ENCODE measurements at places on chromosomes 11 and 22.

DNA sequence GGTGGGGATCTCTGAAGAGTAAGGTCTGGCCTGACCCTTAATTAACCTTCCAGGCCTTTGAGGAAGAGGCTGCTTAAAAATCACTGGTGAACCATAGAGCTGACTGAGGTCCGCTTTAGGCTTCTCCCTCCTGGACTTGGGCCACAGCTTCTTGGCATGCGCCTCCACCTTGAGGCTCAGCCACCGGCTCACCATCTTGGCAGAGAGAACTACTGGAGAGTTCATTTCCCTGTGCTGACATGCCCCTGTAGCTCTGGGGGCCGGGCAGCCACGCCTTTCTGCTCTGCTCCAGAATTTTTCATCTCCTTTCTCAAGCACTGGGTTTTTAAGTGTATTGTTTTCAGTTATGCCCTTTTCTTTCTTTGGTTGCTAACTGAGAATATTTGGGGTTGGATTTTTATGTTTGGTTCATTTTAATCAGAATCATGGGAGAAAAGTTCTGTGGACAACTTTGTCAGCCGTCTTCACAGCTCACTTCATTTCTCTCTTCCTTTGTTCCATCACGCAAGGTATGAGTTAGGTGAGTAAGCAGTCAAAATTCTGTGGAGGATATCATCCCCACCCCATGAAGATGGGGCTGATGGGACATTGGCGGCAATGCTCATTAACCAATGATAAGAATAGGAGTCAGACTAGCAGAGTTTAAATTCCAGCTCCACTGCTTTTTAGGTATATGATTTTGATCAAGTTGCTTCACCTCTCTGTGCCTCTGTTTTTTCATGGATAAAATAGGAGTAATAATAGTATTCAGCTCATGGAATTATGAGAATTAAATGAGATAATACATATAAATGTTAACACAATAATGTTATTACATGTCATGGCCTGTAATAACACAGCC, 103.9 kb downstream of the DBX1 start:
- no peak for DNase-seq

GRCh38 chr11:117228091-117228490, 3.8 kb downstream of the PCSK7 start:
- DNase-seq: no peak

- DNase-seq: peak; percentile 6
Observed at GRCh38 chr11:81497202-81497804, 1236.4 kb downstream of the FAM181B start.

DNA sequence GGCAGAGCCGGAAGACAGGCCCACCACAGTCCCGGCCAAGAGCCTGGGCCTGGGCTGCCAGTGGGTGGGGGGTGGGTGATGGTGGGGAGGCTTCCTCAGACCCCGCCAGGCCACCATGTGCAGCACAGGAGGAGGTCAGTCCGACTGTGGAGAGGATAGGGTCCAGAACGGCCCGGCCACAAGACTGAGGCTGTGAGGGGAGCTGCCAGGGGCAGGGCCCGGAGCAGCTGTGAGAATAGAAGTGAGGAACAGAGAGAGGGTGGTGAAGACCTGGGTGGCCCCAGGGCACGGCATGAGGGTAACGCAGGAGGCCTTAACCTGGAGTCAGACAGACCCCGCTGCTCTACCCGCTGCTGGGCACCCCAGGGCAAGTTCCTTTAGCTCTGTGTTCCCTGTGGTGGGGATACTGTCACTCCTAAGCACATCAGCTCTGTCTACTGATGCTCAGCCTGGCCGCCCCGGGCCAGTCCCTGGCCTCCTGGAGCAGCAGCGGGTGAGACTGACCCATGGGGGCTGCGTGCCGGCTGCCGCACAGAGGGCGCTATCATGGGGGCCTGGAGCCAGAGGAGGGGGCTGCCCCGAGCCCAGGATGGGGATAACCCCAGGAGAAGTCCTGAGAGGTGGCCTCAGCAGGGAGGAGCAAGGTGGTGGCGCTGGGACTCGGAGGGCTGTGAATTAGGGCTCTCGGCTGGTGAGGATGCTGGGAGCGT, 1.7 kb downstream of the FERMT3 start:
- no peak for DNase-seq

- no peak for DNase-seq
Observed at GRCh38 chr22:36211237-36211861, 9.7 kb upstream of the APOL4 start.

DNA sequence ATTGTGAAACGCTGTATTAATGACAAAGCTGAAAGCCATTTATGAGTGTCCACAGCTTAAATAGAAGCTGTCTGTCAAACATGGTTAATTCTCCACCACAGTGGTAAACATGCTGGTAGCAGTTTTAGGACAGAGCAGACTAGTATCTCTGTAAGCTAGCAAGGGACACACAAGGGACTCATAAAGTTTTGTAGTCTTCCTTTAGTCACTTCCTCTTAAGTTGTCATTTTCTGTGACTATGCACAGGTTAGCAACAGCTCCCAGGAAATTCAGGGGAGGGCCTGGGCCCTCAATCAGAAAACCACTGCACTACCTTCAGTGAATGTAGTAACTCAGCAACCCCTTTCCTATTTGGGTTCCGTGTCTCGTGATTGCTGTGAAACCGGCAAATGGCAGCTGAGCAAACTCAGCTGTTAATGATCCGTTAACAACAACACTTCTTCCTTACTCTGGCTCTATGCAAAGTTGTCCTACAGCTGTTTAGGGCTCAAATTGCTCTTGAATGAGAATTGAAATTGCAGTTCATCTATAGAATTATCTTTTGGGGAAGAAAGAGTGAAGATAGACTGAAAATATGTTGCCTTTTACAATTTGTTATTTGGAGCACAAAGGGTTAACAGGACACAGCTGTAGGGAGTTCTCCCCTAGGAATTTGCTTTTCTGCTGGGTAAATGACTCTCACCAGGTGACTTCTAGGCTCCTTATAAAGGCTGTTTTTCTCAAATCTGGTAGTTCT, at the start of gene MMP26:
MMP26 (plus strand) TSS at position 731 of the 736 bp plus-strand sequence.
- DNase-seq: no peak

Measured in frontal cortex (tissue), 4 donors.